ENCODE measurements at places on chromosomes 3 and 15.

DNA sequence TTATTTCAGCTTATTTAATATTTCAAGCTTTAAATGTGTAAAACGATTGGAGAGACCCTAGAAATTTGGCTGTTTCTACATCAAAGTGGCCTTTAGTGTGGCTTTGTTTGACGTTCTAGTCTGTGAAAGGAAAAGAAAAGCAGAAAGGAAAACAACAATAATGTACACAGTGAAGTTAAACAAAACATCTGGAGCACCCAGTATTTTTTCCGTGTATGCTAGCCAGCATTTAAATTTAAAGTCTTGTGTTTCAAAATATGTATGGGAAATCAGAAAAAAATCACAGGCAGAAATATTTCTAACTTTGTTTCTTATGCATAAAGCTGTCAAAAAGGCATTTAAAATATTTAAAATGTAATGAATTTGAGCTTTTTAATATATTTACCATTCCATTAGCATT lies 218.1 kb downstream of the NAALADL2 start:
- no peak for DNase-seq

DNA sequence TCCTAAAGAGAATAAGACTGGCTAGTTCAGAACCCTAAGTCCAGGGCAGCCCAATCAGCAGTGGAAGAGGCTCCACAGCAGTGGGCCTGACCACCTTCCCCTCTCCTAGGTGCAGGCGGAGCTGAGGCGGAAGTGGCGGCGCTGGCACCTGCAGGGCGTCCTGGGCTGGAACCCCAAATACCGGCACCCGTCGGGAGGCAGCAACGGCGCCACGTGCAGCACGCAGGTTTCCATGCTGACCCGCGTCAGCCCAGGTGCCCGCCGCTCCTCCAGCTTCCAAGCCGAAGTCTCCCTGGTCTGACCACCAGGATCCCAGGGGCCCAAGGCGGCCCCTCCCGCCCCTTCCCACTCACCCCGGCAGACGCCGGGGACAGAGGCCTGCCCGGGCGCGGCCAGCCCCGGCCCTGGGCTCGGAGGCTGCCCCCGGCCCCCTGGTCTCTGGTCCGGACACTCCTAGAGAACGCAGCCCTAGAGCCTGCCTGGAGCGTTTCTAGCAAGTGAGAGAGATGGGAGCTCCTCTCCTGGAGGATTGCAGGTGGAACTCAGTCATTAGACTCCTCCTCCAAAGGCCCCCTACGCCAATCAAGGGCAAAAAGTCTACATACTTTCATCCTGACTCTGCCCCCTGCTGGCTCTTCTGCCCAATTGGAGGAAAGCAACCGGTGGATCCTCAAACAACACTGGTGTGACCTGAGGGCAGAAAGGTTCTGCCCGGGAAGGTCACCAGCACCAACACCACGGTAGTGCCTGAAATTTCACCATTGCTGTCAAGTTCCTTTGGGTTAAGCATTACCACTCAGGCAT lies 33.7 kb downstream of the VIPR1 start:
- peak; percentile 56 for DNase-seq

- DNase-seq, result no peak
These were observed 22.6 kb upstream of the SLC41A3 start for GRCh38 chr3:126106336-126107202.

DNA sequence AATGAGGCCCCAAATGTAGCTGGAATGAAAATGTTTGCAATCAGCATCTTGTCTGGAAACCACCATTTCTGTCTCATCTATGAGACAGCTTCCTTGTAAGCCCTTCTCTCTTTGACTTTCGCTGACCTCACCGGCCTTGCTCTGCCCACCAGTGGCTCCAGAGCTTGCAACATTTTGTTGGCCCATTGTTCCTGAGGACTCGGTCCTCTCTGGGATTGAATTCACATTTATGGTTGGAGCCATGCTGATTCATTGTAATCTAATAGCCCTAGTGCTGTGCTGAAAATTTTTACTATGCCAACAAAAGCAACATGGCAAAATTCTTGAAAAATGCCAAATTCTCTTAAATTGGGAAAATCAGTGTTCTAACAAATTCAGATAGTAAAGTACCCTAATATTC lies 37.2 kb downstream of the ABHD5 start:
- DNase-seq, result peak; percentile 26

DNA sequence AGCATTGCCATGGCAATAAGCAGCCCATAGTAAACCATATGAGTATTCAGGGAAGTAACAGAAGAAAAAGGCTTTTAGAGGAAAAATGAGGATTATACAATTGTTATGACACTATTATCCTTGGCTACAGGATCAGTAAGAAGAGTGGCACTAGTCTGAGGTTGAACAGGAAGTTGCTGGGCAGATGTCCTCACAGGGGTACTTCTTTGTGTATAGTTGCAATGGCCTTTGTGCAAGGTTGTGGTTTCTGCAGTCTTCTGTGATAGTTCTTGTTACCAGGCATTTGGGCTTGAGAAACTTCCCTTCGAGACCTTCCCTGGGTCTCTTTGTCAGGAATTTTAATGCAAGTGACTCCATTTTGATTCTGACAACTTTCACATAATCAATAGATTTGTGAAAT lies 100.6 kb upstream of the ATP11B start:
- peak; percentile 24 for DNase-seq

- DNase-seq, result peak; percentile 23
These were observed 716 bp downstream of the SELENOS start for GRCh38 chr15:101276501-101277037.

- no peak for DNase-seq
These were observed 254.7 kb upstream of the PROK2 start for GRCh38 chr3:72039677-72040076.

Data from suppressor macrophage treated with lipopolysaccharide for 4 hours (primary cell).